Left cardiac atrium (tissue), 4 donors: ENCODE measurements at places on chromosomes 6 and 20.

GRCh38 chr6:157106487-157106886 lies 216.8 kb downstream of the TMEM242 start:
- no peak for DNase-seq

GRCh38 chr6:117555882-117556498 lies 46.3 kb downstream of the GOPC start:
- peak; percentile 31 for DNase-seq

- DNase-seq: no peak
Observed at GRCh38 chr20:10481676-10482075, 46.6 kb downstream of the SLX4IP start.

DNA sequence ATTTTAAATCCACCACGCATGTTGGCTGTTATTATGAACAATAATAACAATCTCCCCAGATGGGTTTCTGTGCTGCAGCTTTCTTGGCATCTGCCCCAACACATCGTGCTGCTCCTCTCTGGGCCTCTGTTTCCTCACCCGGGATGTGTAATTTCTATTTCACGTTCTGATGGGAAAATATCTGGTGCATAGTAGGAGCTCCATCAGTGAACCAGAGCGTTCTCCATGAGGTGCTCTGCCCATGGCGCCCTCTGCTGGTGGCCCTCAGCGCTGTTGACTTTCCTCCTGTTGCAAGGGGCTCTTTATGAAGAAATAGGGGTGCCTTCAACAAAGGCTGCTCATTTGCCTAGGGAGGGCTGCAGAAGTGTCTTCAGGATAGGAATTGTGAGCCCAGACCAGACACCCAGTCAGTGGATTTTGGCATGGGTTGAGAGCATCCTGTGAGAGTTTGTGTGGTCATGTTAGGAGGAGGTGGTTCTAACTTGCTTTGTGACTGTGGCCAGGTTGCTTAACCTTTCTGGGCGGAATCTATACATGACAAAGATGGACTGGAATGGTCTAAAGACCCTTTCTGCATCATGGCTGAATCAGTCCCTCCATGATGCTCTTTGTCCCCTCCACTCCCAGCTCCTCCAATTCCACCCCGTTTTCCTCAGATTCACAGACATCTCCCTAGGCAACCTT lies 8.1 kb downstream of the SCRT2 start:
- DNase-seq: peak; percentile 61

- DNase-seq: no peak
Observed at GRCh38 chr6:32576250-32576649, 13.4 kb downstream of the HLA-DRB1 start.

- DNase-seq: no peak
Observed at GRCh38 chr20:48770700-48771442, 56.9 kb downstream of the PREX1 start.

GRCh38 chr6:111973118-111973761 lies 80.7 kb upstream of the CCN6 start:
- DNase-seq: peak; percentile 69

DNA sequence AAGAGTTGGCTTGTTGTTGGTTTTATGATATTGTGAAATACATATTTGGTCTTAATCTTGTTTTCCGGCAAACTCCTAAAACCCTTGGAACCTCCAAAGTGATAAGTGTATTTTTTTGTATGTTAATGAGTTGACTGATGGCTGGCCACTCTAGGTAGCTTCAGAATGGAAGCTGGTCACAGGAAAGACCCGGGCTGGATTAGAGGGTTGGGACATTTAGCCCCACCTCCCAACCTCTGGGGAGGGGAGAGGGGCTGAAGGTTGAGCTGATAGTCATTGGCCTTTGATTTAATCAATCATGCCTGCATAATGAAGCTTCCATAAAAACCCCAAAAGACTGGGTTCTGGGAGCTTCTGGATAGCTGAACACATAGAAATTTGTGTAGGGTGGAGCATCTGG lies 42.7 kb downstream of the SASH1 start:
- DNase-seq: no peak

- DNase-seq: no peak
Observed at GRCh38 chr6:95133578-95133977, 443.8 kb upstream of the MANEA start.
